ENCODE measurements at places on chromosomes 11 and 22.

DNA sequence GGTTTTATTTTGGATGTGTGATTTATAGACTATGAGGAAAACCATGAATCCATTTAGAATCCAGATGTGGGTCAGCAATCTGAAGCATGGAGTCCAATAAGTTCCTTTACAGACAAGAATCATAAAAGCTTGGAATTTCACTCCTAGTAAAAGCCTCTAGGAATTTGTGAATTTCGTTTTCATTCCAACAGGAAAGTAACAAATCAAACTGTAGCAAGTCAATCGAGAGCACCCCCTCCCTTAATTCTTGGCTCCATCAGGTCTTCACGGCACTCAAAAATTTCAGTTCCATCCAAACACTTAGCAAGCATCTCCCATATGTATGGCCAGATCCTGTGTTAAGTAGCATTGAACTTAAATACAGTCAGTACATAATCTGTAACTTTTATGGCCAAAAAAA, 143.6 kb upstream of the POU2AF2 start:
- no peak for DNase-seq

DNA sequence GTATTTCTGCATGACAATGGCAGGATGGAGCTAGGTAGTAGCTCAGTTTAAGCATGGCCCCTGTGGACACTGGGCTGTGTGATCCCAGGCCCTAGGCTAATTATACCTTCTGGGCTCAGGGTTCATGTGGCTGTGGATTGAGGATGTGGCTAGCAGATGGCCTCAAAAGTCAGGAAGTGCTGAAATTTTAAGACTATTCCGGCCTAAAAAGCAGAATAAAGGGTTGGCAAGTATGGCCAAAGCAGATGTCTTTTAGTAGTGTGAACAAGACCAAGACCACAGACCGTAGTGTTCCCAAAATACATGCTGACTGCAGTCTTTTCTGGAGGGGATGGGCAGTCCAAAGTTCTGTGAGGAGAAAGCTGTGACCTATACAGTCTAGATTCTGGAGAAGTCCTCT, 115.7 kb upstream of the RAG2 start:
- DNase-seq: no peak

GRCh38 chr11:60948250-60948649, 3.7 kb downstream of the SLC15A3 start:
- no peak for DNase-seq

GRCh38 chr22:45478108-45478771, 24.4 kb upstream of the FBLN1 start:
- no peak for DNase-seq

GRCh38 chr11:62832336-62833234, at the start of gene TEX54:
Gene TEX54 (minus strand): TSS chr11:62832841.
- DNase-seq: no peak

- no peak for DNase-seq
Measured at GRCh38 chr11:78392854-78393253, 24.8 kb downstream of the GAB2 start.

- DNase-seq: no peak
Measured at GRCh38 chr22:24076091-24076867, 65.2 kb downstream of the CABIN1 start.

- no peak for DNase-seq
Measured at GRCh38 chr11:45850446-45850845, 3.2 kb downstream of the CRY2 start.

- no peak for DNase-seq
Measured at GRCh38 chr22:32708830-32709229, 92.7 kb upstream of the TIMP3 start.

DNA sequence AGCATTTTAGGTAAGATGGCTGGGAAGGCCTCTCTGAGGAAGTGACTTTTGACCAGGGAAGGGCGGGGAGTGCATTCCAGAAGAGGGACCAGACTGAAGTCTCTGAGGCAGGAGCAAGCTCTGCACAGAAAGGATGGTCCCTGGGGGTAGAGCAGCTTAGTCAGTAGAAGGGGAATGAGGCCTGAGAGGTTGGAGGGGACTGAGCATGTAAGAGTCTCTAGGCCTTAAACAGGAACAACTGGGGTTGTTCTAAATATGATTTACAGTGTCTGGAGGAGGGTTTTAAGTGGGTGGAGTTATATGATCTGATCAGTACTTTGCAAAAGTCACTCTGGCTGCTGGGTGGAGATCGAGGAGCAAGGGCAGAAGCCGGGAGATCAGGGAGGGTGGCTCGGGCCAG, 31.7 kb upstream of the TEF start:
- DNase-seq: no peak
